ENCODE measurements at places on chromosomes 7 and 10. TPM values are rescaled to one million over a fixed set of nuclear protein-coding genes. Genes with fewer than 3 reads are reported as not detected.
A peak's percentile ranks its signal among the peaks of the same experiment; 100 is the strongest.

DNA sequence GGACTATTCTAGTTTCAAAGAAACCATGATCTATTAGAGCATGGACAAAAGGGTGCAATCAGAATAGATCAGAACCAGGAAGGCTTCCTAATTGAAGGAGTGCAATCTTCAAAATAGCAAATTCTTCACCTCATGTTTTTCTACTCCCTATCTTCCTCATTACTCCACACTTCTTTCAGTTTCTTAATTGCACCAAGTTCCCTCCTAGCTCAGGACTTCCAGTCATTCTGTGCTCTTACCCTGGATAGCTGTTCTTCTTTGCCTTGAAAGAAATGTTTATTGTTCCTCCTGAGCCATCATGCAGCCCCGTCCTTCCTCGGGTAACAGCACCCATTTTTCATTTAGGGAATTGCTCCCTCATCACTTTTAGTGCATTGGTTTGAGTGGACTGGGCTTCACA lies 23.1 kb downstream of the TRPV5 start:
- DNase-seq: no peak

DNA sequence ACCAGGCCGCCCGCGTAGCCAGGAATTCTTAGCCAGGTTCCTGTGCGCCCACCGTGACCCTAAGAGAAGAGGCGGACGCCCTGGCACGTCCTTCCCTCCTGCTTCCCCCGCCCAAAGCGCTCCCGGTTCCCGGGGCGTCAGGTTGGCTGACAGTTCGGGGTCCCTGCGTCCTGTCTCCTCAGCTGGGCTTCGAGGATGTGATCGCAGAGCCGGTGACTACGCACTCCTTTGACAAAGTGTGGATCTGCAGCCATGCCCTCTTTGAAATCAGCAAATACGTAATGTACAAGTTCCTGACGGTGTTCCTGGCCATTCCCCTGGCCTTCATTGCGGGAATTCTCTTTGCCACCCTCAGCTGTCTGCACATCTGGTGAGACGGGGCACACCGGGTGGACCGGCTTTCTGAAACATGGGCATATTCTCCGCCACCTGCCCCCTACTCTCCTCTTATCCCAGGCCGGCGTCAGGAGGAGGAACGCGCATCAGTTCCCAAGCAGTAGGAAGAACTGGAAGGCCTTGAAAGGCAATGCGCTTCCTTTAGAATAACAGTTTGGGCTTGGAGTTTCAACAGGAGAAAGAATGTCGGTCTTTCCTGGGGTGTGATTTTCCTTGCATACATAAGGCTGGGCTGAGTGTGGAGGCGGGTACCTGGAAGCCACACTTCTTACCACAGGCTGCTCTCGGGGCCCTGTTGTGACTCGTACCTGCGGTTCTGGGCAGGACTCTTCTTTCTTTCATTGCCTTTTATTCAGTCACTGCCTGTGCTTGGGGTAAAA lies 728 bp downstream of the CAV2 start:
- peak; percentile 83 for DNase-seq

DNA sequence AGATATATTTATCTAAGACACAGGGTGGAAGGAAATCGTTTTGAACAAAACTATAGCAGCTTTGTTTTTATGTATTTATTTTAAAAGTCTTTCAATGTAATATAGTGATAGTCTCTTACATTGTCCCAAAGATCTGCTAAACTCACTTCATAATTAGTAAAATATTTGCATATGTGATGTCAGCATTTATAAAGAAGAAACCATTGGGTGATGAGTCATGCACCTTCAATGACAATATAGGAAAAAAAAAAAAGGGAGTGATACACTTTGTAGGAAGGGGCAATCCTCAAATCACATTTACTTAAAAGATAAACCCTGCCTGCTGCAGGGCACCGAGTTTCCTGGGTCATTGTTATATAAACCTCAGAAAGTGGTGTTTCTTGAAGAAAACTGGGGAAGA lies 112.4 kb upstream of the SEMA3C start:
- no peak for DNase-seq

- no peak for DNase-seq
Observed at GRCh38 chr7:155761162-155761561, 51.1 kb downstream of the SHH start.

- DNase-seq: peak; percentile 79
Observed at GRCh38 chr10:49367600-49367999, 28.3 kb downstream of the DRGX start.

- DNase-seq: peak; percentile 75
Observed at GRCh38 chr7:74606101-74606908, 51.2 kb upstream of the GTF2I start.

Gene H2BK1
- total RNA-seq: not detected

GRCh38 chr7:117949232-117949631 lies 76.0 kb upstream of the CTTNBP2 start:
- no peak for DNase-seq

DNA sequence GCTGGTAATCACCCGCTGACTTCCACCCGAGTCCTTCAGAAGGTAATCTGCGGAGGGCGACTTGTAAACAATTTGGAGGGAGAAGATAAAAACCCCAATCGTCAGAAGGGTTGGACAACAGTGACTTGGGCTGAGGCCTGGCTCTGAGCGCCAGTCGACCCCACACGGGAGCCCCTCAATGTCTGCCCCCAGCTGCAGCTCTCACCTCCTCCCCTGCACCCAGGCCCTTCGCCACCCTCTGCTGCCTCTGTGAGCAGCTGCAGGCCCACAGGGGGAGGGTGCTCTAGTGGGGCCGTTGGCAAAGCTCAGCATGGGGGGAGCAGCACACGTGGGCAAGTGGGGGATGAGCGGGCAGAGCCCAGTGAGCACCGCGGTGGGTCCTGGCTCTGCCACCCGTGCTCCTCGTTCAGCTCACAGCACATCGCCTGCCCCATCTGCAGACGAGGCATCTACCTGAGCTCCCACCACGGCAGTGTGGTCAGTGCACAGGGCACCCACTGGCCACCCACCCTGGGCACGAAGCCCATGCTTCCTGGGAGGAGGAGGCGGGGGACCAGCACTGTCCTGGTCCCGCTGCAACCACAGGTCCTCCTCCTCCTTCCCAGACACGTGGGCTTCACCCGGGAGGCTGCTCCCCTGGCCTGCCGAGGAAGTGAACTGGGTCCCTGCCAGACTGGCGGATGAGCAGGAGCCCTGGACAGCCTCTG lies 280.5 kb downstream of the ELFN1 start:
- no peak for DNase-seq

Gene ADAM12
- 0.52 TPM for total RNA-seq

Gene VSTM2A
- total RNA-seq: not detected

DNA sequence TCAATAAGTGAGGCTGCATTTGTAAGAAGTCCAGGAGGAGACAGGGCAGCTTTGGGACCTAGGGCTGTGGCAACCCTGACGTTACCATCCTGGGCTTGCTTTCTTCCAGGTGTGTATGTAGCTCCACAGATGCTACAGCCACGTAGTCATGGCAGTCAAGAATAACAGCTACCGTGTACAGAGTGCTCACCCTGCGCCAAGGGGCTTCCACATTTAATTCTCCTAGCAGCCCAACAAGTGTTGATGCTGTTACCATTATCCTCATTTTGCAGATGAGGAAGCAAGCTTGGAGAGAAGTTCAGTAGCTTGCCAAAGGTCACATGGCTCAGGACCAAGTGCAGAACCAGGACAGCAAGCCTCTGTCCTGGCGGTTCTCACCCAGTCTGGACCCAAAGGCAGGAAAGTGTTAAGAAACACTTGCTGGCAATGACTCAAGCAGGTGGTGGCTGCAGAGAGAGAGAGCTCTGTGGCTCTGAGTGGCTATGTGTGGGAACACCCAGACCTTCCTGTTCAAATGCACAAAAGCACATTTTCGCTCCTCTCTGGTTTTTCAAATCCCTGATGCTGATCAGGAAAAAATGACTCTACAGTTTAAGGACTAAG lies 89.8 kb downstream of the CREM start:
- DNase-seq: no peak

- peak; percentile 60 for DNase-seq
Observed at GRCh38 chr7:108203537-108203936, 73.4 kb upstream of the LAMB4 start.

DNA sequence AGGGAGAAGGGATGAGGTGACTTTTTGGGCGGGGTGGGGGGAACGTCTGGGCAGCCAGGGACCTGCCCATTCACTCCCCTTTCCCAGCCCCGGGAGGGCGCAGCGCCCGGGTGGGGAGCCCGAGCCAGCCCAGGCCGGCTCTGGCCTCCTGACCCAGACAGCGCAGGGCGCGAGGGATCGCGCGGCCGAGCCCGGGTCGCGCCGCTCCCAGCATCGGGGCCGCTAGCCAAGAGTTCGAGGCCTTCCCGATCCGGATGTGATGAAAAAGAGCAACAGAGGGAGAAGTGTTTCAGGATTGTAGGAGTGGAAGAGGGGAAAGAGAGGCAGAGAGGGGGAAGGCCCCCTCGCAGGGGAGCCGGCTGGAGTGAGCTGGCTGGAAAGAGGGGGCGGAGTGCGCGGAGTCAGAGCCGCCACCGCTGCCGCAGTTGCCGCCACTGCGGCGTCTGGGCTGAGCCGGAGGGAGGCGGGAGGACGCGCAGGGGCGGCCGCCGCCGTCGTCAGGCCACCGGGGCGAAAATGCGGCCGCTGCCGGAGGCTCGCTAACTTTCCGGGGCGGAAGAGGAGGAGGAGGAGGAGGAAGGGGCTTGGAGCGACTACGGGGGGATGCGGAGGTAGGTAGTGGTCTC lies at the start of gene MDFIC:
Gene MDFIC (plus strand): TSS at position 69 of the 626 bp plus-strand sequence. CDS start 940 bp downstream, outside the sequence.
- peak; percentile 85 for DNase-seq

- DNase-seq: no peak
Observed at GRCh38 chr7:129950191-129950932, 2.4 kb downstream of the UBE2H start.

DNA sequence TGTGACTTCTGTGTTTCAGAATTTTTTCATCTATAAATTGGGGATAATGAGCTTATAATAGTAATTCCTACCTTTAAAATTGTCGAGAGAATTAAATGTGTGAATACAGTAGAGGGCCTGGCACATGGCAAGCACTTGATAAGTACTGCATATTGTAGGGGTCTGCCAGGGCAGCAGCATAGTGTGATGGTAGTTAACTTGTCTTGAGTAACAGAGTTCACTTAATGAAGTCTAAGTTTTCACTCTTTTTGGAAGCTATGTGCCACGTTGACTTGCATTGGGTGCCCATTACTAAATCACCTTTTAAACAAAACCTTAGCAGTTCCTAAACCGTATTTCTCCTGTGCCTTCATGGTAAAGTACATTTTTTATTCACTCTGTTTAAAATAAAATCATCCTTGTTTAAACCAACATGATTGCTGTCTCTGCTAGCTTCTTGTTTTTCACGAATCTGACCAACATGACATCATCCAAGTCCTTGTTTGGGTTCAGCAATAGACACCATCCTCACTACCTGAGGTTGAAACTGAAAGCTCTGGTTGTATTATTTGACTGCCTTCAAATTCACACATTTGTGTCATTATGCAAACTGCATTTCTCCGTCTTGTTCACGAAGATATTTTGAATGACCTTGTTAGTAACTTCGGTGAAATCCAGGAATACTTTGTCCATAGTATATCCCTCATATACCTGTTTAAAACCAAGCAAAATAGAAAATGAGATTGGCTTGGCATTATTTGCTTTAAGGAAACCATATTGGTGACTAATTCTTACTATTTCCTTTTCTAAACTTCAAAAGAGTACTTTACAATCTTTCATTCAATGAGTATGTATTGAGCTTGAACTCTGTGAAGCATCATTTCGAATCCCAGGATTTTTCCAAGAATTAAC lies 340.2 kb downstream of the SUGCT start:
- DNase-seq: no peak

DNA sequence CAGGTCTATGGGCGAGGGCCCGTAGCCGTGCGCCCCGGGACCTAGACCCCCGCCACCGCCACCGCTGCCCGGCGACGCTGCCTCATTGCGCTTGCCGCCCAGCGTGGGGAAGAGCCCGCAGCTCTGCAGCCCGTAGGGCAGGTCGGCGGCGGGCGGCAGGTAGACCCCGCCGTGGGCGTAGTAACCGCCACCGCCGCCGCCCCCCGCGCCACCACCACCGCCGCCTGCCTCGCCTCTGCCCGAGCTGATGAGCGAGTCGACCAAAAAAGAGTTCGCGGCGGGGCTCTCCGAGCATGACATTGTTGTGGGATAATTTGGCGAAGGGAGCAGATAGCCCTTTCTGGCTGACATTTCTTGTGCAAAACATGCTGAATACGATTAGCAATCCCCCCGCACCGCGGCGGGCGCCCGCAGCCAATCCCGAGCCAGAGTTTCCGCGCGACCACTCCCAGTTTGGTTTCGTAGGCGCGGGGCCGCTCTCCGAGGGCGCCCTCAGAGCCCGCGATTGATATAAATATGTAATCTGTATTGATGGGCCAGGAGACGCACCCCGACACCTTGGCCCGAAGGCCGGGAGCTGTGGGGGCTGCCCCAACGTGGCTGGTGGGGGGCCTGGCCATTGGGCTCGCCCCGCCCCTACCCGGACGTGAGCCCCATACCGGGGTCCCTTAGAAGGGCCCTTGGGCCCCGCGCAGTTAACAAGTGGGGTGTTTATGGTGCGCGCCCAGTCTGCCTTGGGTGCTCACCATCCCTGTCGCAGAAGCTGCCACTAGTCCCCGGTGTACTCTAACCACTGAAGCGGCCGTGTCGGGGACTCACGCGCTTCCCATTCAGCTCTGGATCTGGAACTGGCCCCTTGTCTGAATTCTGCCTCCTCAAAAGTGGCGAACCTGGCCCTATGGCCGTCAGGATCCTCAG lies at the start of gene HOXA10:
Gene HOXA10 (minus strand): TSS at position 365 of the 918 bp plus-strand sequence. CDS start 14 bp downstream, at position 351.
- peak; percentile 73 for DNase-seq

DNA sequence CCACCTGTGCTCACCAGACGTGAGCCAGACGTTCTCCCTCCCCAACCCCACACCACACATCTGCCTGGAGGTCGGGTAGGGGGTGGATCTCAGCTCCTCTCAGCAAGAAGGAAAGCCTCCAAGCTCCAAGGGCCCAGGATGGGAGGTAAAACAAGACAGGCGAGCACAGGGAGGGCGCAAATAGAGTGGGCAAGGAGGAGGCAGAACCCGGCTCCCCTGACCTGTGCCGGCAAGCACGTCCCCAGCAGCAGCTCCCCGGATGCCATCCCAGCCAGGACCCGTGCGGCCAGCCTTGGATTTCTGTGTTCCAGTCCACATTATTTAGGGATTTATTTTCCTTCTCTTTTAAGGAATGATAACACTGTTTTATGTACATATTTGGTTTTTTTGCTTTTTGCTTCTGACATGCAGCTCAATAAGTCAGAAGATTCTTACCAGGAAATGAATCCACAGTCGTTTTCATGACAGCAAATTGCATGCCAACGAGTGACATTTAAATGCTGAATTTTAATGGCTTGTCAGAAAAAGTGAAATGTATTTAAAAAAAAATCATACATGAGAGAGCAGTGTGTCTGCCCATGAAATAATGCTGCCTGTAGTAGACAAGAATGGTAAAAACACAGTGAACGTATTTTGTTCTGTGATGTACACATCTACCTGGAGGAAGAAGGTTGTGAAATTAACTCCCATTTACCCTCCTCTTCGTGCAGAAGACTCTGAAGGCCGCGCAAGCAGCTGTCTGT lies 276.5 kb downstream of the PTPRN2 start:
- no peak for DNase-seq

DNA sequence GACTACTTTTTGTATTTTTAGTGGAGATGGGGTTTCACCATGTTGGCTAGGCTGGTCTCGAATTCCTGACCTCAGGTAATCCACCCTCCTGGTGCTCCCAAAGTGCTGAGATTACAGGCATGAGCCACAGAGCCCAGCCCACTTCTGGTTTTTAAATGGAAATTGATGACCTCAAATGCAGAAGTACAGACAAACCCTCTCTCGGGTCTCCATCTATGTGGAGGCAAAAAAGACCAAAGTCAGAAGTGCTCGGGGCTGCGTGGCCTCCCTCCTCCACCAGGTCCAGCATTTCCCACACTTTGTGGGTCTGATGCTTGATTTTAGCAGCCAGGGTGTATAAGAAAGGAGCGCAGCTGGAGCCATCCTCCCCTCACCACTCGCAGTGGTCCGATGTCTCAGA lies 187.3 kb upstream of the AUTS2 start:
- no peak for DNase-seq

- DNase-seq: no peak
Observed at GRCh38 chr7:47577321-47577919, 4.5 kb downstream of the TNS3 start.

Gene ADAM22
- 12.2 TPM for total RNA-seq

All from endodermal cell (in vitro differentiated cells).